COLO829 (cell line): ENCODE measurements at places on chromosomes 5 and 9.
A peak's percentile ranks its signal among the peaks of the same experiment; 100 is the strongest.

DNA sequence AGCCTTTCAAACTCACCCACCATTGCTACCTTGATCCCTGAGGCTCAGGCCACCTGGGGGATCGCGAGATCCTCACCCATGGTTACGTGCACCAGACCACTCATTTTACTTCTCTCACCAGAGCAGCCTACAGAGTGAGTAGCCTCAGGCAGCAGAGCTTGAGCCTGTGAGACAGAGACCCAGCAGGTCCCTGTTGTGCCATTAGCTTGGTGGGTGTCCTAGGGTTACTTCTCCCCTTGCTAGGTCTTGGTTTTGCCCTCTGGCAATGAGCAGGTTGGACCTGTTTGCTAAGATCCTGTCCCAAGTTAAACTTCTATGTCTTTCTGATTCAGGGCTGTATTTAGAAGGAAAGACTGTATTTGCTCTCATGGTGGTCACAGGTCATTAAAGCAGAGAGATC is 21.8 kb downstream of the WHRN start:
- DNase-seq, result no peak

DNA sequence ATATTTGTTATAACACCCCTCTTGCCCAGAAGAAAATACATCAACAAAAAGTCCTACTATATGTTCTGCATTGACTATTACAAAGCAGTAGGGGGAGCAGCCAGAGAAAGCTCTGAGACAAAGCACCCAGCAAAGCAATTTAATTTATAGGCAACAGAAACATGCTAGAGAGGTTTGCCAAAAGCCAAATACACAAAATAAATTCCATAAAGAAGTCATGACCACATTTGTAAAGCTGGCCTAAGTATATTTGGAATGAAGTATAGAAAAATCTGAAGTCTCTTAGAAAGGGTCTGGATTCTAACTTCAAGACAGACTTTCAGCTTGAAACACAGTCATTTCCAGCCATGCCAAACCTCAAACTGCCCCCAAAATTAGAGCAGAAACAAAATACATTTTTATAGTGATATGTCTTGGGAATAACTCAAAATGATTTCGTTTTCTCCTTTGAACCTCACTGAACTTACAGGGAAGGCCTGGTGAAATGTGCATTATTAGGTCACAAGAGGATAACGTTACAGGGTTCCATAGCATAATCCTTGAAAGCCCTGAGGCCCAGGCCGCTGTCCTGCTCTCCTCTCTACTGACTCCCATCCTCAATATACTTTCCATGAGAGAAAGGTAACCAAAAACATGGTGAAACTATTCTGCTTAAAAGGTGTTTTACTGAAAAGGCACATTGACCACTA is 451.8 kb downstream of the RAB3C start:
- peak; percentile 21 for DNase-seq

- DNase-seq, result no peak
These were observed 593.7 kb downstream of the IRX1 start for GRCh38 chr5:4189317-4189716.

DNA sequence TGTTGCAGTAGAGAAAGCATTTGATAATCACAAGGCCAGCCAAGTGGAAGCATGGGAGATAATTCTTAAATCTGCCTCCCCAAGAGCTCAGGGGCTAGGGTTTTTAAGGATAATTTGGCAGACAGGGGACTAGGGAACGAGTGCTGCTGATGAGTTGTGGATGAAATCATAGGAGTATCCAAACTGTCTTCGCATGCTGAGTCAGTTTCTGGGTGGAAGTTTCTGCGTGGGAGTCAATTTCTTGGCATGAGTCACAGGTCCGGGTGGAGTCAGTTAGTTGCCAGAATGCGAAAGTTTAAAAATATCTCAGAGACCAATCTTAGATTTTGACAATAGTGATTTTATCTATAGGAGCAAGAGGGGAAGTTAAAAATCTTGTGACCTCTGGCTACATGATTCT is 112.6 kb downstream of the TMC1 start:
- peak; percentile 84 for DNase-seq
